ENCODE measurements at places on chromosomes 13 and 19. TPM values are rescaled to one million over a fixed set of nuclear protein-coding genes. Genes with fewer than 3 reads are reported as not detected.
A peak's percentile ranks its signal among the peaks of the same experiment; 100 is the strongest.

DNA sequence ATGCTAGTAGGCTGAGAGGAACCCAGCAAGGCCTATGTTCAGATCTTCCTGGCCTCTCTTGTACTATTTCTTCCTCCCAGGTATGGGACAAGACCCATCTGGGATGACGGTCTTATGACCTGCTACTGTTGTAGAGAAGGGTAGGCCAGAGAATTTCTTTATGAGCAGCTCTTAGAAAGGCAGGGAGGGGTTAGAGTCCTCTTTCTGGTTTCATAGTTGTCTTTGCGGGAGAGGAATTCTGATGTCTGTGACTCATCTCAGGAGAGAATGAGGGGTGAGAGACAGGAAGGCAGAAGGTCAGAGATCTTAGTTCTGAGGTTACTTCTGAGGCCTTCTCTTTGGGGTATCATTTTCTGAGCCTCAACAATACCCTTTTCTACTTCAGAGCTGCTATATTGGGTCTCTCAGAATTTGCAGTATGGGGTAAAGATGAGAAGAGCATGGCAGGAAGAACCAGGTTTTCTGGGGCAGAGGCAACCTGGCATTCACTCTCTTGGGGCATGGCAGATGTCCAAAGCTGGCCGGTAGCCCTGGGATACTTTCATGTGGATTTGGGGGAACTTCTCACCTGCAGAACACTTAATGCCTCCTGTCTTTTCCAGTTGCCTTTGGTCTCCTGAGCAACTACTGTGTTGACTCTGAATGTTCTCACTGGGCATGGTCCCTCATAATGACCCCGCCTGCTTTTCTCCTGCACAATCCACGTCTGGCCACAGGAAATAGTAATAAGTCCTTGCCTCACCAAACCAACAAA lies 154.4 kb downstream of the GGACT start:
- H3K27ac ChIP-seq = peak overlapping the region; percentile 69
- no peaks in the 10 kb centered on the region for H3K36me3 ChIP-seq
- DNase-seq = no peak
- H3K4me3 ChIP-seq = no peak overlapping the region
- no peaks in the 10 kb centered on the region for H3K4me1 ChIP-seq

DNA sequence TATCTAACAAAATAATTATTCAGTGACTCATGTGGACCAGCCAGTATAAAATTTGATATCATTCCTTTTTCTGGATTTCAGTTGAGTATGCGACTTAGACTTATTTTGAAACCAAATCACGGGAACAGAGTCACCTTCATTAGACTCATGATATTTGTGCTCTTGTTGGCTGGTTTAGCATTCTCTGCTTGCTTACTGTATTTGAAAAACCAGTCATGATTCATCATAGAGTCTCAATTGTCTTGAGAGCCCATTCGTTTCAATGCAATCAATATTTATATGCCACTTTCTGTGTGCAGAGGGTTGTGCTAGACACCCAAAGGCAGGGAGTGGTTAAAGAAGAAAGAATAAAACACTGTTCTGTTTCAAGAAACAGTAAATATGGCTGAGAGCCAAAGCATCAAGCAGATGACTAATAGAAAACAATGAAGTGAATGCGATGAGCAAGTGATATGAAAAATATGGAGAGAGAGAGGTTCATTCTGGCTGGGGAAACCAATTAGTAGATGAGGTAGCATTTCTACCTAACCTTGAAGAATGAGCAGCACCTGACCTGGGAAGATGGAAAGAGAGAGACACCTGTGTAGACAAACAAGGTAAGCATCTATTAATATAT lies 99.6 kb upstream of the MBNL2 start:
- no peak overlapping the region for H3K4me3 ChIP-seq
- H3K36me3 ChIP-seq = no peaks in the 10 kb centered on the region
- H3K27ac ChIP-seq = no peak overlapping the region

DNA sequence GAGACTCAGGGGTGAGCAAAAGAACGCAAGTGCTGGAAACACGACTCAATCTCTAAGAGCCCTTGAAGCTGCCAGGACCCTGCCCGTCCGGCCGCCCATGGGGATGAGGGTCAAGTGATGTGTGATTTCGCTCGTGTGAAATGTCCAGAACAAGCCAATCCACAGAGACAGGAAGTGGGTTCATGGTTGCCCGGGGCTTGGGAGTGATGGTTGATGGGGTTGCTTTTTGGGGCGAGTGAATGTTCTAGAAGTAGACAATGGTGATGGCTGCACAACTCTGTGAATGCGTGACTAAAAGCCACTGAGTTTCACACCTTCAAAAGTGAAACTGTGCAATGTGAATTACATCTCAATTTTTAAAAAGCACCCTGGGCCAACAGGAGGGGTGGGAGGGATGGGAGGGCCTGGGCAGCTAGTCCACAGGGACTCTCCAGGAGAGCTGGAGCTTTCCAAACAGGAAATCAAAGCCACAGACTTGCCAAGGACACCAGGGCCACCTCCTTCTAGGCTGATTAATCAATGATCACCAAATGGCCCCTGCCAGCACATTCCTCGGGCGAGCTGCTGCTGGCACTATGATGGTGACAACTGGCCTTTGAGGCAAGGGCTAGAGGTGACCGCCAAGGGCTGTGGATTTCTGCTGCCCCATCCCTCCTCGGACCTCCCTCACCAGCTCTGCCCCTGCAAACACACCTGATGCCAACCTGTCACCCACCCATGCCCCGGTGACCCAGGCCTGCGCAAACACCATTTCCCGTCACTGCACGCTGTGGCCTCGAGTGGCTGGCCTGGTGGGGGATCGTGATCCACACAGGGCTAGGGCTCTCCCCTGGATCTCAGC lies 14.0 kb downstream of the DPP9 start:
- H3K4me3 ChIP-seq = no peak overlapping the region
- no peaks in the 10 kb centered on the region for H3K27me3 ChIP-seq
- no peak overlapping the region for H3K27ac ChIP-seq
- DNase-seq = no peak
- H3K4me1 ChIP-seq = peaks cover 9% of the 10 kb centered on the region

- peak overlapping the region; percentile 66 for H3K27ac ChIP-seq
- H3K27me3 ChIP-seq = no peaks in the 10 kb centered on the region
- H3K36me3 ChIP-seq = peaks cover 9% of the 10 kb centered on the region
Measured at GRCh38 chr19:42198676-42199439, 18.6 kb downstream of the DEDD2 start.

- H3K27me3 ChIP-seq = no peaks in the 10 kb centered on the region
- H3K36me3 ChIP-seq = no peaks in the 10 kb centered on the region
- no peak for DNase-seq
- no peaks in the 10 kb centered on the region for H3K4me1 ChIP-seq
- no peak overlapping the region for H3K27ac ChIP-seq
Measured at GRCh38 chr13:23828866-23829265, 60.3 kb downstream of the MIPEP start.

- H3K4me1 ChIP-seq = no peaks in the 10 kb centered on the region
- H3K27me3 ChIP-seq = no peaks in the 10 kb centered on the region
- peak; percentile 46 for DNase-seq
- peak within 1 kb of the TSS; percentile 76 for H3K27ac ChIP-seq
- H3K4me3 ChIP-seq = peak within 1 kb of the TSS; percentile 98
- no peaks in the 10 kb centered on the region for H3K36me3 ChIP-seq
Measured at GRCh38 chr19:37905946-37906868, at the start of gene WDR87. Gene WDR87, minus strand, starts transcription at chr19:37906594. Its CDS starts 8,355 bp downstream, at chr19:37898239.

- no peaks in the 10 kb centered on the region for H3K36me3 ChIP-seq
- H3K4me3 ChIP-seq = peak overlapping the region; percentile 55
- peak; percentile 23 for DNase-seq
- no peaks in the 10 kb centered on the region for H3K27me3 ChIP-seq
Measured at GRCh38 chr13:32585550-32586079, 637 bp upstream of the PDS5B start.

GRCh38 chr19:2983351-2984214 lies 6.2 kb downstream of the TLE6 start:
- H3K4me3 ChIP-seq = no peak overlapping the region
- DNase-seq = peak; percentile 36
- no peaks in the 10 kb centered on the region for H3K36me3 ChIP-seq
- H3K27ac ChIP-seq = no peak overlapping the region
- no peaks in the 10 kb centered on the region for H3K27me3 ChIP-seq

DNA sequence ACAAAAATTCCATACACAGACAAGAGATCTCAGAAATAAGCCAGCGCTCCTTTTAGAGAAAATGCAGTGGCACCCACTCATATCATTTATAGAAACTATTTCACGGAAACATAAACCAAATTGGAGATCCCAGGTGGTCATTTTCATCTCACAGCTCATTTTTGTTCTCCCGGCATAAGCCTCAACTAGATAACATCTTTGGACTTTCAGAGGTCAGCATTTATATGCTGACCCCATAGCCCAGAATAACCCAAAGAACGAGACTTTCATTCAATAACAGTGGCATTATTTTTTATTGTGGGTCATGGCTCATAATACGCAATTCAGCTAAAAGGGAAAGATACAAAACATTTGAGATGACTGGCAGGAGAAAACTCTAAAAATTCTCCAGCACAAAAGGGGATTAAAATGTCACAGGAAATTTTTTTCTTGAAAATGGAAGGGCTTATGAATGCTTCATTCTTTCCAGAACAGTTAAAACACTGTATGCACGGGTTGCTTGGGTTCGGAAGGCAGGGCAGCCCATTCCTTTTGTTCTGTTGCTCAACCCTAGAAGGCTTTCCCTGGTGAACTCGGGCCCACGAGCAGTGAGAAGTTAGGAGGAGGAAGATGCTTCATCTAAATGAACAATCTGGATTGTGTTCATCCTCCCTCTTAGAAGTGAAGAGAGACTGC lies 24.0 kb downstream of the STARD13 start:
- H3K36me3 ChIP-seq = no peaks in the 10 kb centered on the region
- DNase-seq = no peak
- H3K27me3 ChIP-seq = no peaks in the 10 kb centered on the region
- no peaks in the 10 kb centered on the region for H3K4me1 ChIP-seq
- H3K4me3 ChIP-seq = no peak overlapping the region

DNA sequence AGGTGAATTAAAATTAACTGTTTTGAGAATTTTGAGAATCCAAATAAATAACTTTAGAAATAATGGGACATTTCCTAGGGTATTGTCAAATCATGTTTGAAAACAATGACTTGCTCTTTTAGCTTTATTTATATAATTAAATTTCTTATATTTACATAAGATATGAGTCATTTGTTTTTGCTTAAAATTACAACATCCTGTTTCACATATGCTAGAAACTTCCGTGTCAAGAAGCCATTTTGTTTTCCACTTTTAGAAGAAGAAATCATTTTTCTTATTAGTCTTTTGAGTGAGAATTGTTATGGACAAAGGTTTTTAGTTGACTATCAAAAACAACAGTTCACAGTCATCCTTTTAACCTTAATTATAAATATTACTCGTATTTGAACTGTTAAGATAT lies 48.2 kb downstream of the DPY19L3 start:
- H3K4me1 ChIP-seq = no peaks in the 10 kb centered on the region
- no peak overlapping the region for H3K27ac ChIP-seq
- no peaks in the 10 kb centered on the region for H3K27me3 ChIP-seq
- no peak for DNase-seq

GRCh38 chr13:44024167-44024845 lies 144.6 kb downstream of the LACC1 start:
- H3K4me3 ChIP-seq = no peak overlapping the region
- H3K27ac ChIP-seq = no peak overlapping the region
- H3K27me3 ChIP-seq = no peaks in the 10 kb centered on the region
- no peaks in the 10 kb centered on the region for H3K4me1 ChIP-seq
- H3K36me3 ChIP-seq = no peaks in the 10 kb centered on the region

GRCh38 chr13:50544211-50544610 lies 299.3 kb downstream of the DLEU7 start:
- no peaks in the 10 kb centered on the region for H3K27me3 ChIP-seq
- no peak overlapping the region for H3K27ac ChIP-seq

DNA sequence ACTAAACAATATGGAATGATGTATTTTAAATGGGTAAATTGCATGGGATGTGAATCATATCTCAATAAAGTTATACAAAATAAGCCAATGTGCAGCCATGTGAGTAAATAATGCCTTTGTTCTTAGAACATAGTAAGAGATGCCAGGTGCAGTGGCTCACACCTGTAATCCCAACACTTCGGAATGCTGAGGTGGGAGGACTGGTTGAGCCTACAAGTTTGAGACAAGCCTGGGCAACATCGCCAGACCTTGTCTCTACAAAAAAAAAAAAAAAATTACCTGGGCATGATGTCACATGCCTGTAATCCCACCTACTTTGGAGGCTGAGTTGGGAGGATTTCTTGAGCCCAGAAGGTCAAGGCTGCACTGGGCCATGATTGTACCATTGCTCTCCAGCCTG lies 230.7 kb downstream of the RFC3 start:
- DNase-seq = no peak
- no peaks in the 10 kb centered on the region for H3K36me3 ChIP-seq
- no peak overlapping the region for H3K4me3 ChIP-seq

ZSCAN4 gene
- total RNA-seq = not detected

SIGLEC12 gene
- 0.15 TPM for total RNA-seq

BEST2 gene
- total RNA-seq = 12.1 TPM

MEDAG gene
- 0.62 TPM for total RNA-seq

GPR12 gene
- 0.30 TPM for total RNA-seq

CILP2 gene
- total RNA-seq = 0.35 TPM

KIR2DL1 gene
- total RNA-seq = not detected

CLDND2 gene
- not detected for total RNA-seq

SUCLA2 gene
- 71.4 TPM for total RNA-seq

Measured in colonic mucosa (tissue), 4 donors.